Renal cortex interstitium (tissue), 15 donors: ENCODE measurements at places on chromosomes 13 and 19. TPM values are rescaled to one million over a fixed set of nuclear protein-coding genes. Genes with fewer than 3 reads are reported as not detected.

Gene SIGLEC12
- polyA plus RNA-seq: 0.11 TPM

- no peak for DNase-seq
Observed at GRCh38 chr13:21014502-21015170, 46.8 kb downstream of the LATS2 start.

Gene PGLYRP2
- polyA plus RNA-seq: 0.08 TPM

Gene S1PR4
- polyA plus RNA-seq: 0.34 TPM

DNA sequence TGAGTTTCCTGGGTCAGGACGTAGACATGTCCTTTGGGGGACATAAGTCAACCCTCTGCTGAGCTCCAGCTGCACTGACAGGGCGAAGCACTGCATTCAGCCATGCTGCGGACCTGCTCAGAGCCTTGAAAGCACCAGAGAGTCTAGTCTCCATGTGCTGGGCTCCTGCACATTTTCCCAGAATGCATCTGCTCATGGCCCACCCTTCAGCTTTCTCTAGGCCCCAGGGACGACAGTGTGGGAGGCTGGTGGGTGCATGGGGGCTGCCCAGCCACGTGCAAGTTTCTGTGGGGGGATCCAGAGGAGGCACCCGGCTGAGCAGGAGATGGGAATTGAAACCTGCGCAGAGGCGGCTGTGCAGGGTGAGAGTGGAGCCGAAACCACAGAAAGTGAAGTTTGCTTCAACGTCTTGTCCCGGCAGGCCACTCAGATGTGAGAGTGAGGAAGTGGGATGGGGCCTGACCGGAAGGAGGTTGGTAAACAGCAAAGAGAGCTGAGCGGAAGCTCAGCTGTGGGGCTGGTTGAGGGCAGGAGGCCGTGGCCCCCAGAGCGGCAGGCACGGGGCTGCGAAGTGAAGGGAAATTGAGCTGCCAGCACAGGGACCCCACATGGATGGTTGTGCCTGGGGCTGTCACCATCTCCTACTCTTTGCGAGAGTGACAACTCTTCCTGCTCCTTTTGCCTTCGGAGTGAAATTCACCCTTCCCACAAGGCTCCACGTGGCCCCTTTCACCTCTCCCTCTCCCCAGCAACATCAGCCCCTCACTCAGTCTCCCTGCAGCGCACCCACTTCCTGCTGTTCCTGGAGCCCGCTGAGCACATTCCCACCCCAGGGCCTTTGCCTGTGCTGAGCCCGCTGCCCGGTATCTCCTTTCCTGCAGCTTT lies 11.8 kb downstream of the PGLS start:
- DNase-seq: no peak

DNA sequence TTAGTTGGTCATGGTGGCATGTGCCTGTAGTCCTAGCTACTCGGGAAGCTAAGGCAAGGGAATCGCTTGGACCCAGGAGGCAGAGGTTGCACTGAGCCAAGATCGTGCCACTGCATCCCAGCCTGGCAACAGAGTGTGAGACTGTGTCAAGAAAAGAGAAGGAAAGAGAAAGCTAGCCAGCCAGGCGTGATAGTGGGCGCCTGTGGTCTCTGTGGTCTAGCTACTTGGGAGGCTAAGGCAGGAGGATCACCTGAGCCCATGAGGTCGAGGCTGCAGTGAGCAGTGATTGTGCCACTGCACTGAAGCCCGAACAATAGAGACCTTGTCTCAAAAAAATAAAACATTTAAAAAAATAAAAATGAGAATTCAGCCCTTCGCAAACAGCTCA lies 33.3 kb downstream of the TIMM13 start:
- no peak for DNase-seq

DNA sequence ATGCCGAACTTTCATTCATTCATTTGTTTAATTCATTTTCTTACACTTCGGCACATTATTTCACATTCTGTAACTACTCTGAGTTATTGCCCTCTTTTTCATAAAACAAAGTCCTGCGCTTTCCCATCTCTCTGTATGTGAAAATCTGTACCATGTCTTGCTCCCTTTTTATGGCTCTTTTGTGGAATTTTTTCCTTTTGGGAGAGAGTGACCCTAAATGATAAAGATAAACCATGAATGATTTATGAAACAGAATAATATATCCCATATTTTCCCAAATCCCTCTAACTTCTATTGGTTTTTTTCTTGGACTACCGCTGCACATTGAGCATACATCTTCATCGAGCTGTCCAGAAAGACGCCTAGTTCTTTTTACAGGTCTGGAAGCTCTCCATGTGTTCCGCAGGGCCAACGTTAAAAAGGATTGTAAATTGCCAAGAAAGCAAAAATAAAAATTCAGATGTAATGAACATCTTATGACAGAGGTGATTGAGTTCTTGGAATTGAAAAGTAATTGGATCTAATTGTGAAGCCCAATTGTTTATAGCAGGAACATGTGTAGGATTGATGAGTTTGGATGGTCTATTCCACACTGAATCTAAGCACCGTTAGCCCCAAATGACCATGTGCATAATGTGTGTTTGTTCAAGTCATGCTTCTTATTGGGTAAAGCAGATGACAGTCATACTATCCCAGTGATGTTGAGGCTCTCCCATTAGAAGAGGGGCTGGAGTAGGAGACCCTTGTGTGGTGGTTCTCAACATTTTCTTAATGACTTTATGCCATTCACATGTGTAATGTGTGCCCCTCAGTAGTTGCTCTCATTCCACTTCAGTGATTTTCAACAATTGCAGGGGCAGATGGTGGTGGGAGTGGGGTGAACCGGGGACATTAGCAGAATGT lies 378.9 kb downstream of the DLEU7 start:
- no peak for DNase-seq

DNA sequence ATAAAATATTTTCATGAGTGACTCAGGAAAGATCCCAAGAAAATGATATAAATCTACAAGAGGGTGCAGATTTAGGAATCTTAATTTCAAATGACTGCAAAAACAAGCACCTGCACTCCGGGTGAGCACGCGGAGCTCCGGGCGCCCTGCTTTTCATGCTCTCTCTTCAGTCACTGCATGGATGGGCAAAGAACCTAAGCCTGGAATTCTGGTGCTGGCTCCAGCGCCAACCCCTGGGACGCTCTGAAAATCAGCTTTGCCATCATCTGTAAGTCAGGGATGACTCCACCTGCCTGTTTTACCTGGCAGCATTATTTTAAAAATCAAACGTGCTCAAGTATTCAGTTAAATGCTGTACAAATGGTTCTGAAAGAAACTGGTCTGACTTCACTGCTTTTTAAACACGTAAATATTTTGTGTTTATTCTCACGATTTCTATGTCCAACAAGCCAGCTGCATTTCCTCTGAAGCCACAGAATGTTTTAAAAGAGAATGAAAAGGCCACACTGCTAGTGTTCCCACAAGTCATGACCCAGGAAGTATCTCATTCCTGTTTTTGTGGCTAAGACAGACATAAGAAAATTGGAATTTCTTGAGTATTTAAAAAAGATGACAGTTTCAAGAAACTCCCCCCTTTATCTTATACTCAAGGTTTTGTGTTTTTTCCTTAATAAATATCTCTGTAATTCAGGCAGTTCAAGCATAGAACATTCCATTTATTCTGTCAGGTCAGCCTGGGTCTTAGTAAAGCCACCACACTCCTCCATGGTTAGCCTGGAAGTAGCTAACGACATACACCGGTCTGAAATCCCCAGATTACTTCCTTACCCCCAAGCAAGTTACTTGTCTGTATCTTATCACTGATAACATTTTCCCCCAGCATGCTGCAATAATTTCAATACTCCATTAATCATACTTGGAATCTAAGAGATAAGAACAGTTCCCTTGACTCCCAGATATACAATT lies 81.1 kb downstream of the COL4A1 start:
- DNase-seq: no peak

DNA sequence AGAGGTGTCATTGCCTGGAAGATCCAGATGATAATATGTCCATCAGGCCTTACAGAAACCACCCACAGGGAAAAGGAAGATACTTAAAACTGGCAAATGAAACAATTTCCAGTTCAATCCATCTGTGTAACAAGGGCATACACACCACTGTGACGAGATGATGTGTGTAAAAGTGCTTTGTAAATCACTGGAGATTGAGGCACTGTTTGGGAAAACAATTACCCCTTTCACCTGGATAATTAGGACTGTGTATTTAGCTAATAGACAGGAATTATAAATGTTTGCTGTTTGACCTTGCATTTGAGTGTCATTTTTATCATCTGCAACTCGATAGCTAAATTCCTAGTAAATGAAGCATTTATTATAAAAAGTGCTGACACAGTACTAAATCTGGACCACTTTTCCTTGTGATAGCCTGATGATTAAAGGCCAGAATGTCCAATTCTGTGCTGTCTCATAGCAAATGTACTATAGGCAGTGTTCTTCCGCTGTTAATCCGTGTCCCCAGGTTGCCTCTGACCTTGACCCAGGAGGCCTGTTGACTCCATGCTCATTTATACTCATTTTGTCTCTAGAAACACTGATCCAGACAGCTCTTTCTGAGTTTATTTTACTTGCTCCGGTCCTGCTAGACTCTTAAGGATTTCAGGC lies 105.8 kb downstream of the LACC1 start:
- DNase-seq: no peak

GRCh38 chr13:111114362-111115060 lies 599 bp upstream of the ARHGEF7 start:
- no peak for DNase-seq

Gene CYP2F1
- polyA plus RNA-seq: 0.33 TPM

GRCh38 chr13:31521435-31521834 lies 217.9 kb upstream of the RXFP2 start:
- no peak for DNase-seq

- DNase-seq: no peak
Observed at GRCh38 chr13:105543742-105544141, 991.7 kb downstream of the EFNB2 start.

DNA sequence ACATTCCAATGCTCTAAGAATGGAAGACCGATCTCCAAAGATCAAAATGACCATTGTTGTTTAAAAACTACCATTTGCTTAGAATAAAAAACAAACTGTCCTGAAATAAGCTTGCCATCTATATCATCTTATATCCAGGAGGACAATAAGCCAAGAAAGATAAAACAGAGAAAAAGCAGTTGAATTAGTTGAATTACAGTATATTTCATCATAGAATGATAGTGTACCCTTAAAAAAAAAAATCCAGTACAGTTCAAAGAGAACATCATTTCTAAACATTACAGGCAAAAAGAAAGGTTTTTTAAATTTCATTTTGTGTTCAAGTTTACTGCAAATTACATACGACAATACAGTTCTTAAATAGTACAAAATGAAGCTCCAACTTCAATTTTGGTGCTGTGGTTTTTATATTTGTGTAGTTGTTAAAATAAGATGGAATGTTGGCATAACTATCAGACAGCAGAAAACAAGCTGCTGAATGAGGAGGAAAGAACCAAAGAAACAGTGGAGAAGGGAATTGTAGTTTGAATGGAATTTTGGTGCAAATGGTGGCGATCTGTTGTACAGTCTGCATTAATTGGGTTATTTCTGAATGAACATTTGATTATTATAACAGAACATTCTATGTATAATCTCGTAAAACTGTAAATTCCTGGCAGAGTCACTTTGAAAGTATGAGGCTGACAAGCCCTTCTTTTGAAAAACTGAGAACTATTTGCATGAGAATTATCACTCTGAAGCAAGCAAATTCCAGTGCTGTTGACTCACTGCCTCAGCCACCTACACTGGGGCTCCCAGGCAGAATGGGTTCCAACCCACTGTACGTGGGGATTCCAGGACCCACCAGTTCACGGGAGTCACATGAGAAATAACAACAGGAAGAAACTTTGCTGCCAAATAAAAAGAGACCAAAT lies 37.7 kb downstream of the LHFPL6 start:
- no peak for DNase-seq

DNA sequence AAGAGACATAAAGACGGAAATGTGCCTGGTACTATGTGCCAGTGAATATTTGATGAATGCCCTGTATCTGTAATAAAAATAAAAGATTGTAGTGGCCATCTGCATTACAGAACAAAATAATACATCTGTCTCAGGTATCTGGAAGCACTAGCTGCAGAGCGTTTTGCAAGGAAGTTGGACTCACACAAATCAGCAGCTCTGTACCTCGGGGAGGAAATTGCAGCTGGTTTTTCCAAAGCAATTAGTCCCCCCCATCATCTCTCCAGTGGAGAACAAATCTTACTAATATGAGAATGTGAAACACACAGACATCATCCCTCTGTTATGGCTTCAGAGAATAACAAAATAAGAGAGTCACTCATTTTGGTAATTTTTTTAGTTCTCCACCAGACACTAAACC lies 245.3 kb downstream of the ITGBL1 start:
- DNase-seq: no peak

Gene GAPDHS
- not detected for polyA plus RNA-seq

Gene PCDH20
- 7.5 TPM for polyA plus RNA-seq

DNA sequence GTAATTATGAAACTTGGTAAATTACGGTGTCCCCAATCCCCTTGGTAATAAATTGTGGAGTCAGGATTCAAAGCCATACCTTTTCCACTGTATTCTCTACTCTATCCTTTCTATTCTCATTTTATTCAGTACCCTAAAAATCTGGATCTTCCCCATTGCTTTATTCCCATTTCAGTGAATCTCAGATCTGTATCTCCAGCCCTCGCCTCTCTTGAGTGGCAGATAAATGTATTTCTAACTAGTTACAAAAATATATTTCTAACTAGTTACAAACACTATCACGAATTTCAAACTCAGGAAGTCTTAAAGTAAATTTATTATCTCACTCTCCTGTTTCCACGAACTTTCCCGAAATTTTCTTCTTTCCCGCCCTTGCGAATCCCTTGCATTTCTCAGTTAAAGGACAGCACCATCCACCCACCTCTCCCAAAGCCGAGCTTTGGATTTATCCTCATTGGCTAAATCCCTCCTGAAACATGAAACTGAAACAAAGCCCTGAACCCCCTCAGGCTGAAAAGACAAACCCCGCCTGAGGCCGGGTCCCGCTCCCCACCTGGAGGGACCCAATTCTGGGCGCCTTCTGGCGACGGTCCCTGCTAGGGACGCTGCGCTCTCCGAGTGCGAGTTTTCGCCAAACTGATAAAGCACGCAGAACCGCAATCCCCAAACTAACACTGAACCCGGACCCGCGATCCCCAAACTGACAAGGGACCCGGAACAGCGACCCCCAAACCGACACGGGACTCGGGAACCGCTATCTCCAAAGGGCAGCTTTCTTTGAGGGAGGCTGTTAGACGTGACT lies 164.3 kb upstream of the PABPC3 start:
- DNase-seq: no peak

Gene MYPOP
- 4.8 TPM for polyA plus RNA-seq

Gene ZNF599
- polyA plus RNA-seq: 13.1 TPM

DNA sequence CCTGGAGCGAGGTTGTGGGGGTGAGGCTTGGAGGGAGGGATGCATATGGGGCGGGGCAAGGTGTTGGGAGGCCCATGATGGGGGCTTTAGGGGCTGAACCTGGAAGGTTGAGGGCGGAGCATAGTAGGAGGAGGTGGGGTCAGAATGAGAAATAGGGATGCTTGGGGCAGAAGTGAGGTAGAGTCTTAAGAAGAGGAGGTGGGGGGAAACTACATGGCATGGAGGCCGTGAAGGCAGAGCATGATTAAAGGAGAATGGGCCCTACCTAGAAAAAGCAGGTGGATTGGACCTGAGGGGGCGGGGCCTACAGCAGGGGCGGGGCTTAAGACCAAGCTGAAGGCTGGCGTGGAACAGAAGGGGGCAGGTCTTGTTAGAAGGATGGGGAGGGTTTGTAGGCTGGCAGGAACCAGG lies 799 bp downstream of the NR1H2 start:
- no peak for DNase-seq
